ENCODE measurements at places on chromosomes 2 and 18.

DNA sequence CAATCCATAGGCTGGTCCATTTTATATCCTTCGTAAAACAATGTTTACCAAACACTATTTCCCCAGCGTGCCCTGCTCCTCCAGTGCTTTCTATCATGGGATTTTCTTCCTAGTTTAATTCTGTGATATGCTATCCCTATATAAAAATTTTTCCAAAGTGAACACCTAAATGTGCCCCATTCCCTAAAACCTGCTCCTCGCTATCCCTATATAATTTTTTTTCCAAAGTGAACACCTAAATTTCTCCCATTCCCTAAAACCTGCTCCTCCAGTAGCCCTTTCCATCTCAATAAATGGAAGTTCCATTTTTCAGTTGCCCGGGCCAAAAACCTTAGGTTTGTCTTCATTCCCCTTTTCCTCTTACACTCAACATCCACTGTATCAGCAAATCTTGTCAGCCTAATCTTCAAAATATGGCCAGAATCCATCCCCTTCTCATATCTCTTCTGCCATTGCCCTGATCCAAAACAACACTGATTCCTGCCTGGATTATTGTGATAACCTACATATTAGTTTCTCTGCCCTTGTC is 26.1 kb downstream of the APOB start:
- DNase-seq, result no peak

GRCh38 chr2:127218812-127219170 is 1.3 kb downstream of the CYP27C1 start:
- DNase-seq, result no peak

- no peak for DNase-seq
Measured at GRCh38 chr2:88199912-88200682, 30.0 kb downstream of the THNSL2 start.

- no peak for DNase-seq
Measured at GRCh38 chr2:148720501-148721001, 76.0 kb downstream of the EPC2 start.

DNA sequence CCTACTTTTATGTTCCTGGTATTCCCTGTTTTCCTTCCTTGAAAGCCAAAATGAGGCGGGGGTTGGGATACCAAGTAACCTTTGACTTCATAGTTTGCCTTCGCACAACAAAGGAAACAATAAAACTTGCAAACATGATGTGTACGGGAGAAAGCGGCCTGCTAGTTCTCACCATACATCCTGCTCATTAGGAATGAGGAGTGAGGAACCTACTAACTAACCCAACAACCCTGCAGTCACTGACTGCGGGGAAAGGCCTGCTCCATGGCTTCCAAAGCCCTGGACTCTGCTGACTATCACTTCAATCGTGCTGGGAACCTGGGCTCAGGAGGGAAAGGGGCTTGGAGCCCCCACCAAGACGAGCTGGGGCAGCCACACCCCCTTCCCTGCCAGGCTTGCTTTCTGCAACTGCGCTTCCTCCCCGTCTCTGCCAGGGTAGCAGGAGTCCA is 24.2 kb downstream of the RPL31 start:
- no peak for DNase-seq

DNA sequence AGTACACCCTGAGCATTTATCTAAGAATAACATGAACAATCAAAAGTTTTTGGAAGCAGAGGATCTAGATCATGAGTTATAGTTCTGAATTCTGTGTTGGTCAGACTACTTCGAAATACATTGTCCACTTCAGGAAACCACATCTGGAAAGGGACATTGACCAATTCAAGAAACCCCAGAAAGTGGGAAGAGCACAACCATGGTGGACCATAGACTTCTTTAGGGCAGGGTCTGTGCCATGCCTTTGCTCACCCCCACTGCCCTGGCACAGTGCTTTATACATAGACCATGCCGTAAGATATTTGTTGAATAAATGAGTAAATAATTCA is 44.3 kb upstream of the CYP1B1 start:
- DNase-seq, result no peak

- DNase-seq, result no peak
Measured at GRCh38 chr2:174395284-174395968, at the start of gene SCRN3. SCRN3 (plus strand) TSS chr2:174395730; CDS start chr2:174398284, 2,554 bp downstream.
